Thoracic aorta (tissue), 2 donors: ENCODE measurements at places on chromosomes 1 and 21. TPM values are rescaled to one million over a fixed set of nuclear protein-coding genes. Genes with fewer than 3 reads are reported as not detected.

- no peak for DNase-seq
Observed at GRCh38 chr1:227002531-227003049, 62.5 kb downstream of the COQ8A start.

Gene TAS1R1
- total RNA-seq: 0.81 TPM

Gene ZFP69B
- total RNA-seq: 0.71 TPM

DNA sequence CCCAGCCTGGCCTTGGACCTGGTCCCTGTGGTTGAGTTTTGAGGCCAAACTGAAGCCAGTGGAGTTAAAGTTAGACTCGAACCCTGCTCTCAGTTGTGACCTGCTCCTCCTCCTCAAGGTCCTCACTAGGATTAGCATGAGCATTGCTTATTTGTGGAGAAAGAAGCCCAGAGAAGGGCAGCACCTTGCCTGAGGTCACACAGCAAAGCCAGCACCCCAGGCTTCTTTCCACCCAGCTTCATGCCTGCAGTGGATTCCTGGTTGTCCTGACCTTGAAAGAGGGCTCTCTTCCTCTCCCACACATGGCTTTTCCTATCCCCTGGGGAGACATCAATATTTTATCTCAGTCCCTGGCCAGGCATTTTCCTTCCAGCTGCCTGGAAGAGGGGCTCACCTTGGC is 2.8 kb downstream of the LDLRAP1 start:
- no peak for DNase-seq

GRCh38 chr1:88595355-88596002 is 88.6 kb upstream of the PKN2 start:
- DNase-seq: no peak

Gene LDLRAD2
- 0.27 TPM for total RNA-seq

DNA sequence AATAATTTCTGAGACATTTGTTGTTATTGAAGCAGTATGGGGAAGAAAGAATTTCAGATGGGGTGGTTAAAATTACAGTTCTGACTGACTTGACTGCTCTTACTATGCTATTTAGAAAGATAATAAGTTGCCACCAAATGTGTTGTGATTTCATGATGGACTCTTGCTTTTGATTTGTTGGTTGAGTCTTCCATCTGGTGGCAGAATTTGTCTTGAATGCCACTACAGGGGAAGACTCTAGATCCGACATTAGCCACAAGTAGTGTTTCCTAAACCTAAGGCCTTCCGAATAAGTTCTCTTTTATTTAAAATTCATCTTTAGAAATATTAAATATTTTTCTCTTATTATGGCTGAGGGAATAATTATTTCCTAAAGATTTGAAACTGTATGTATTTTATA is 190.9 kb upstream of the ADGRL4 start:
- no peak for DNase-seq

Gene BGLAP
- total RNA-seq: not detected

DNA sequence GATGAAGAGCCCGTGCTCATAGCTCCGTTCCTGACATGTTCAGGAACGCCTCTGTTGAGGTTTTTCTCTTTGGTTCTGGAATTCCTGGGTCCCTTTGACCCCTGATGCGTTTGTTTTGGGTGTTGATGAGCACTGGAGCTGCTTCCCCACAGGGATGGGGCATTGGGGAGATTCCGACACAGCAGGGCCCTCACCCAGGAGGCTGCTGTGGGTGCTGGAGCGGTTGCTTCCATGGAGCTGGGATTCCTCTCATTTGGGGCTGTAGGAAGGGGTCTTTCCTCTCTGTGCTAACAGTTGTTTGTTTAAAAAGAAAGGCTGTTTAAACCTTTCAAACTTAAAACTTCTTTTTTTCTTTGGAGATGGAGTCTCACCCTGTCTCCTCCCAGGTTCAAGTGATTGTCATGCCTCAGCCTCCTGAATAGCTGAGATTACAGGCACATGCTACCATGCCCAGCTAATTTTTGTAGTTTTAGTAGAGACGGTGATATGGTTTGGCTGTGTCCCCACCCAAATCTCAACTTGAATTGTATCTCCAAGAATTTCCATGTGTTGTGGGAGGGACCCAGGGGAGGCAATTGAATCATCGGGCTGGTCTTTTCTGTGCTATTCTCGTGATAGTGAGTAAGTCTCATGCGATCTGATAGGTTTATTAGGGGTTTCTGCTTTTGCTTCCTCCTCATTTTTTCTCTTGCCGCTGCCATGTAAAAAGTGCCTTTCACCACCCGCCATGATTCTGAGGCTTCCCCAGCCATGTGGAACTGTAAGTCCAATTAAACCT is 48.9 kb downstream of the SKI start:
- DNase-seq: no peak

GRCh38 chr1:152159144-152159543 is at the start of gene RPTN:
RPTN (minus strand) TSS chr1:152159228; CDS start chr1:152157889, 1,339 bp downstream.
- DNase-seq: no peak

Gene FCRL4
- total RNA-seq: not detected

DNA sequence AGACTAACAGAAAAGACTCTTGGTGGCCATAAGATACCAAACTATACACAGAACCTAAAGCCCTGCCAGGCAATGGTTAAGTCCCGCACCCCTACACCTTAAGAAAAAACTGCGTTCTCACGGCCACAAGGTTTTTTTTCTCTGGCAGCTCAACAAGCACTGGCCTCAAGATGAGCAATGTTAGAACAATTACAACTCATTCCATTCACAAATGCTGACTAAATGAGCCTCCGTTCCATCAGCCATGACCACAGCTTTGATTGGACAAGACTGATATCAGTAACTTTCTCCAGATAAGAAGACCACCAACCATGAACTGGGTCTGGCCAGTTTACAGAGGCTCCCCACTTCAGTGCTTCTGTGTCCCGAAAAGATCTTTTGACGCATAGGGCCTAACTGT is 31.9 kb downstream of the SEC16B start:
- DNase-seq: no peak

- no peak for DNase-seq
Observed at GRCh38 chr21:35321322-35322200, 272.5 kb upstream of the RUNX1 start.

- DNase-seq: no peak
Observed at GRCh38 chr1:180369061-180369460, 133.3 kb downstream of the ACBD6 start.

DNA sequence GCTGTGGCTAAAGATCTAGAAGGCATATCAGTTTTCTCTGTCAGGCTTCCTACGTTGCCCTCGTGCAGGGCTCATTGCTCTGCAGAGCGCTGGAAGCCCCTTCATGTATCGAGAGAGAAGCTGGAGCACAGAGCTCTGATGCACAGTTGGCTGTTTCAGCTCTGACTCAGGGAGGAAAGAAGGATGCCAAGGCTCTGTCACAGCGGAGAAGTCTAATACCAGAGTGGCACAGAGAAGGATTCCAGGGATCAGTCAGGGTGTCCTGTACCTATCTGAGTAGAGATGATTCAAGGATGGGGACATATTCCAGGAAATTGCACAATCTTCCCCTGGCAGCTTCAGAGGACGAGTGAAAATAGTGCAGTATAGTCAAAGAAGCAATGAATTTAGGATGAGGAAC is 179.2 kb upstream of the FMN2 start:
- DNase-seq: no peak

GRCh38 chr1:93958726-93959100 is 49.5 kb upstream of the GCLM start:
- DNase-seq: no peak

DNA sequence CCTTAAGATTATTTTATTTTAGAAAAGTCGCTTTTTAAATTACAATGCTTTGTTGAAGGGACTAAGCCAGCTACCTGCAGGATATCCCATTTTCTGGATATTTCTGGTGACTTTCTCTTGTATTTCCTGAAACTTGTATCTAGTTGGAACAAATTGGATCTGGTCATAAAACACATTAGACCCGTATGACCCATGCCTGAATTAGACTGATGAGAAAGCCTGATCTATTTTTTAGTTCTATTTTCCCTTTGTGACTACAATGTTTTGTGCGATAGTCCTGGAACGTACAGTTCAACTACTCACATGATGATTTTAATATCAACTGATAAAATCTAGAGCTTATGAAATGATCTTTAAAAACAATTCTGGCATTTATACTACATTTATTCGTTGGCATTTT is 151.8 kb downstream of the RHOU start:
- DNase-seq: no peak

- DNase-seq: no peak
Observed at GRCh38 chr1:226616636-226617035, 68.1 kb downstream of the STUM start.

DNA sequence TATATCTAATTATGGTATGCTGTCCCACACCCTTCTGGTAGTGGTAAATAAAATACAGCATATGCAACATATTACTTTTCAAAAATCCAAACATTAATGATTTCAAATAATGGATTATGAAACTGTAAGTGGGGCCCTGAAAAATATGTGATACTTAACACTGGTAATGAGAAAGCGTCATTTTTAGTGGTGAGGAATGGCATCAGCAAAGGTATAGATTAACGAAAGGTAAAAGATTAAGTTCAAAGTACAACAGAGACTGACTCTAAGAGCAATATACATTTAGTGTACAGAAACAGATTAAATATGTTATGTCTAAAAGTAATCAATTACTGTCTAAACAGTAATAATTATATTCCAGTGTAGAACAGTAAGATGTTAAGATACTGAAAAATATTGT is 194.1 kb downstream of the COL24A1 start:
- DNase-seq: no peak

DNA sequence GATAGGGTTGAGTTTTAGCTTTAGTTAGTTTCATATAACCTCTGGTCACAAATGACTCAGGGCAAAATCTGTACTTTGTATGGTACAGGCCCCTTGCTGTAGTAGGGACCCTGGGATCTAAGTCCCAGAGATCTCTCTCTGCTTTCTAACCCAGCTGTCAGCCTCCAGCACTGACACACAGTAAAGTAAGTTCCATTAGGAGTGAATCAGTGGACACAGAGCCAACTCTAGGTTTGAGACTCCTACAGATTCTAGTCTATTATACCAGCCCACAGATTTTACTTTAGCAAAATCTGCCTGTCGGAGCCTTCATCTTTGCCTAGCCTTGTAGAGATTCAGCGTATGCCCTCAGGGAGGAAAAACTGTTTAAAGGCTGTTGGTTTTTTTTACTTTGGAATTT is 52.5 kb downstream of the ANGPTL1 start:
- no peak for DNase-seq

DNA sequence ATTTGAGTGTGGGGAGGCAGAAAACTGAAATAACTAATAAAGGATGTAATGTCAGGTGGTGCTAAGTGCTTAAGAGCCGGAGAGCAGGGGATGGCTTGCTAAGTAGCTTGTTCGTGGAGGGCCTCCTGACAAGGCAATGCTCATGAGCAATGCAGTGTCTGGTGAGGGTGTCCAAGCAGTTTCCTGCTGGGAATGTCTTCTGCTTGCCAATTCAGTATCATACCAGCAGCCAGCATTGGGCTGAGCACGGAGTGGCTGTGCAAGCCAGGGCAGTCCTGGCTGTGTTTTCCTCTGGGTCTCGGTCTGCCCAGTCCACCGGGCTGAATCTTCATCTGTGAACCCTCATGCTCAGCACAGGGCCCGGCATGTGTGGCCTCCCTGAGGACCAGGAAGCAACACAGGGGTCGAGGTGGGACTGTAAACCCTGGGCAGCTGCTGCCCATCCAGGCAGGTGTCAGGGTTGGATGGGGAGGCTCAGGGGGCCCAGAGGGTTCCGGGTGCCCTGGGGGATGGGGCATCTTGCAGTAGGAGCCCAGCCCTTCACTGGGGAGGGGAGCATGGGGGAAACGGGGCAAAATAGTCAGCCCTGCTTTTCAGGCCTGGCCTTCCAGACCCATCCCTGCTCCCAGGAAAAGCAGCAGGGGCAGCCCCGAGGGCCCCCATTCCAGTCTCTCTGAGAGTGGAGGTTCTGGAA is 27.5 kb downstream of the EDN2 start:
- DNase-seq: no peak

Gene OR2L2
- not detected for total RNA-seq

GRCh38 chr1:70331962-70332361 is 22.6 kb downstream of the ANKRD13C start:
- DNase-seq: no peak

Gene TNFRSF18
- total RNA-seq: 1.3 TPM

Gene CHODL
- total RNA-seq: 1.5 TPM

DNA sequence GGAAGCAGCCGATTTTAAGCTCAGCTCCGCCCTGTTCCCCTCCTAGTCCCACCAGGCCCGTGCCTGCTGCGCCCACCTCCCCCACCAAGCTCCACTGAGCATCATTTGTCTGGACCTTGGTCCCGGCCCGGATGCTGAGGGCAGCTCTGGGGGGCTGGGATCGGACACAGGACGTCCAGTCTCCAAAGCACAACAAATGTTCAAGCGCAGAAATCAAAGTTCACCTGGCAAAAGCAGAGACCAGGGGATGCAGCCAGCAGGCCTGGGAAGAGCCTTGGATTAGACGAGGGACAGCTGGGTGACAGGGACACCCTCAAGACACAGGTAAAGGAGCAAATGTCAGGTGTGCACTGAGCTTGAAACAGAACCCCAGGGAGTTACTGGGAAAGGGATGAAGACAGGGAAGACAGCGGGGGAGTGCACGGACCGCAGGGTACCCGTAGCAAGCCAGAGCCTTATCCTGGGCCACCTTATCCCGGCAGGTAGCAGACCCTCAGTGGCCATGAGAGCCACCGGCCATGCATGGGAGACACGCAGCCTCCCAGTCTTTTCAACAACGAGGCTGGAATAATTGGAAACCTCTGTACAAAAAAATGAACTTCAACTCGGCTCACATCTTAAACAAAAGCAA is 22.2 kb upstream of the TMEM52 start:
- DNase-seq: no peak

Gene LYST
- total RNA-seq: 32.5 TPM

DNA sequence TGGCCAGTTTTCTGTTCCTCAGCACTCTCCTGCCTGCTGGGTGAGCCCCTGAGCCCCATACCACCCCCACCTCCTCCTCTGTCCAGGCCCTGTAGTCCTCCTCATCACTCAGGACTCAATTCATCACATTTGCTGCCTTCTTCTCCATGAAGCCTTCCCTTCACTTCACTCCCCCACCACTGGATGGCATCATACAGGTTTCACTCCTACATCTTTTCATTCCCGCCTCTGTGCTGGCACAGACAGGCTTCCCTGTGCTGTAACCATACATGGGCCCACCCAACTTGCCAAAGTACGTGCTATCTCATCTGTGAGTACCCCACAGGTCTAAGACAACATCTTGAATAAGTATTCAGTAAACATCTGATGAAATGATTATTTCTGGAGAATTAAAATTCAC is 56.9 kb downstream of the SLC45A1 start:
- no peak for DNase-seq

Gene FNDC10
- 0.54 TPM for total RNA-seq

DNA sequence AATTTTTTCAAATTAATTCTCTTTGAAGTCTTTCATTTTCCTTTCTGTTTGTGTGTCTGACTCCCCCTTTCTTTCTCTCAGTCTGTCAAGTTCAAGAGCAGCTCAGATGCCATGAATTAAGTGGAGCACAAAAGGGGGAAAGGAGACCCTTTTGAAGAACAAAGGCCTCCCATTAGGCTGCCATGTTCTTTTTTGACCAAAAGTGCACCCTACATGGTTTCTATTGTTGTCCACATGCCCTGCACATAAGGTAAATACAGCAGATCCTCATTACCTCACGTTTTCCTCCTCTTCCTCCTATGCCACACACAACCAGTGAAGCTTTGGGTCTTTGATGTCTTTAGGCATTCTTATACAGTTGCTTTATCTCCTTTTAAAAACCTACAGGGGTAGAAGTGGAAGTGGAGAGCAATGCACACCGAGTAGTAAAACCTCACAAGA is 47.7 kb downstream of the POU2F1 start:
- DNase-seq: no peak

Gene PAQR7
- 7.0 TPM for total RNA-seq

Gene FCAMR
- not detected for total RNA-seq

GRCh38 chr1:41442697-41443251 is 41.7 kb downstream of the EDN2 start:
- no peak for DNase-seq

GRCh38 chr1:81183051-81183450 is 617.7 kb upstream of the ADGRL2 start:
- DNase-seq: no peak
